CD4-positive, alpha-beta T cell (primary cell): ENCODE measurements at places on chromosomes 1 and 21.

- no peaks in the 10 kb centered on the region for H3K36me3 ChIP-seq
- H3K27ac ChIP-seq: no peak overlapping the region
- no peaks in the 10 kb centered on the region for H3K4me1 ChIP-seq
- no peaks in the 10 kb centered on the region for H3K27me3 ChIP-seq
- no peak for DNase-seq
- H3K4me3 ChIP-seq: no peak overlapping the region
Measured at GRCh38 chr1:26970810-26971209, 10.5 kb upstream of the KDF1 start.

GRCh38 chr21:36429947-36430546 lies 44.9 kb downstream of the CHAF1B start:
- H3K4me3 ChIP-seq: peak overlapping the region; percentile 45
- H3K36me3 ChIP-seq: no peaks in the 10 kb centered on the region
- H3K27me3 ChIP-seq: no peaks in the 10 kb centered on the region
- DNase-seq: peak; percentile 55
- H3K4me1 ChIP-seq: peaks cover 8% of the 10 kb centered on the region
- H3K27ac ChIP-seq: no peak overlapping the region

GRCh38 chr1:204320382-204320804 lies 39.3 kb downstream of the PLEKHA6 start:
- DNase-seq: no peak
- no peaks in the 10 kb centered on the region for H3K4me1 ChIP-seq
- H3K27ac ChIP-seq: no peak overlapping the region
- no peak overlapping the region for H3K4me3 ChIP-seq
- H3K27me3 ChIP-seq: no peaks in the 10 kb centered on the region

- no peak for DNase-seq
- no peaks in the 10 kb centered on the region for H3K36me3 ChIP-seq
- H3K27ac ChIP-seq: no peak overlapping the region
Measured at GRCh38 chr1:116330846-116331245, 42.2 kb upstream of the ATP1A1 start.

- peaks cover 10% of the 10 kb centered on the region for H3K27me3 ChIP-seq
- H3K4me3 ChIP-seq: no peak overlapping the region
- no peak for DNase-seq
- H3K36me3 ChIP-seq: no peaks in the 10 kb centered on the region
- no peaks in the 10 kb centered on the region for H3K4me1 ChIP-seq
- no peak overlapping the region for H3K27ac ChIP-seq
Measured at GRCh38 chr1:115874904-115875303, 34.0 kb upstream of the NHLH2 start.

DNA sequence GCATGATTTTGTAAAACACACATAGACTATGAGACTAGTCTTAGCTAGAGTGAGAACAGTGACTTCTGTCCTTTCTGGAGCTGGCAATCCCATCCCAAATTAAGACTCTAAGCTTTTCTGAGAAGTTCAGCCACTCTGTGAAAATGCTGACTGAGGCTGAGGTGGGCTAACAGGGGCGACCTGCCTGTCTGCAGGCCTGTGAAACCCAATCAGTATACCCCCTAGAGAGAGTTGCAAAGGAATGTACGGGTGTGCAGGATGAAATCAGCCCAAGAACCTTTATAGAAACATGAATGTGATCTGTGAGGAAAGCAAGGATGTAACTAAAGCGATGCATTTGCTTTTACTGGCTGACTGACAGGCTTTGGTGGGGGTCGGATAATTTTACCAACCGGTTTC lies 16.0 kb upstream of the TBX15 start:
- no peak overlapping the region for H3K27ac ChIP-seq
- H3K27me3 ChIP-seq: peaks cover 85% of the 10 kb centered on the region
- no peak for DNase-seq
- no peak overlapping the region for H3K4me3 ChIP-seq

DNA sequence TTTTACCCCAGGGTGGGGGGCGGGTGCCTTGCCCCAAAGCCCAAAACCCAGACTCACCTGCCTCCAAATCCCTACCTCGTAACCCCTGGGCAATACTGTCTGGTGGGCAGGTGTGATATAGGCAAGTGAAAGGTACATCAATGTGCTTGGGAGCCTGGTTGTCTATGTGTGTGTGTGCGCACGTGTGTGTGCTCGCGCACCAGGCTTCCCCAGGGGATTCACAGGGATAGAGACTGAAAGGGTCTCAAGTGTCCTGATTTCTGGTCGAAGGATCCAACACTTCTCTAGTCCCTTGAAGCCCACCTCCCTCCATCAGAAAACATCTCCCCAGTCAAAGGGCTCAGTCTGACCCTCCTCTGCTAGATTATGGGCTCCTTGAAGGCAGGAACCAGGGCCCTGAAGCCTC lies 28.9 kb upstream of the EPB41 start:
- H3K27ac ChIP-seq: peak overlapping the region; percentile 76
- H3K36me3 ChIP-seq: no peaks in the 10 kb centered on the region
- no peak for DNase-seq
- H3K4me3 ChIP-seq: no peak overlapping the region

DNA sequence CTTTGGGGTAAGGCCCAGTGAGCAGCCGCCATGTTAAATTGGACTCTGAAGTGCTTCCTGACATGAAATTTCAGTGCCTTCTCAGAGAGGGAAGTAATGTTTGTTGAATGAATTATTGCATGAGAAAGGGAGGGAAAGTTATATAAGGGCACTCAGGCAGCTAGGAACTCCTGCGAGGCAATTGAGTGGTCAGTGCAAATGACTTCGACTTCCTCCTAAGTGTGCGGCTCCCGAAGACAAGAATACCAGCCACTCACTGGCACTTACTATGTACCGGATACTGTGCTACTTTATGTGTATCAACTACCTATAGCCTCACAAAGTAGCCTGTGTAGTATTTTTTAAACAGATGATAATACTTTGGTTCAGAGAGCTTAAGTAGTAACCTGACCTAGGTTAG lies 52.5 kb downstream of the CNN3 start:
- H3K36me3 ChIP-seq: no peaks in the 10 kb centered on the region
- no peaks in the 10 kb centered on the region for H3K4me1 ChIP-seq
- H3K27ac ChIP-seq: no peak overlapping the region
- no peak for DNase-seq
- H3K4me3 ChIP-seq: no peak overlapping the region

DNA sequence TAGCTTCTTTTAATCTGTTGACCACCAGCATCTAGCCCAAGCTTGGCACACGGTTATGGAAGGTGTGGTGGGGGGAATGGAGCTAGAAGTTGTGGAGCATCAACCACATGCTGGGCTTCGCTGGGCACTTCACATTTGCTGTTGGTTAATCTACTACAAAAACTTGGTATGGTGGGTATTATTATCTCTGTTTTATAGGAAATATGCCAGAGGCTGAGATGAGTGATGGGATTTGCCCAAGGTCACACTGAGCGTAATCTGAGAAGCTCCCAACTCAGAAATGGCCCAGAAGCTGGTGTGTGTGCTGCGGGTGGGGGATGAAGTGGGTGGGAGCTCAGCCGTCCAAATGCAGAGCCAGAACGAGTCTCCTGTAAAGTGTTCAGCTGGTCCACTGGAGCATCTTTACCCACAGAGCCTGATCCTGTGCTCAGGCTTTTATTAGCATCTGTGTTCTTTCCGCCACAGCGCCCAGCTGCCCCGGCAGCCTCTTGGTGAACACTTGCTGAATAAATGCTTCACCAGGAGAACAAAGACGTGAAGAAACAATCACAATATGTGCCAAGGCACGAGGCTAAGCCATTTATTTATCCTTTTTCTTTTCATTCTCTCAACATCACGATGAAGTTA lies 98.6 kb upstream of the JUN start:
- no peak for DNase-seq
- H3K27ac ChIP-seq: no peak overlapping the region

- peak overlapping the region; percentile 2 for H3K27ac ChIP-seq
- peaks cover 94% of the 10 kb centered on the region for H3K36me3 ChIP-seq
- no peaks in the 10 kb centered on the region for H3K27me3 ChIP-seq
- no peak overlapping the region for H3K4me3 ChIP-seq
Measured at GRCh38 chr1:225871359-225872074, 10.7 kb downstream of the TMEM63A start.

GRCh38 chr1:155529109-155529508 lies 33.5 kb downstream of the ASH1L start:
- H3K4me3 ChIP-seq: no peak overlapping the region
- H3K27ac ChIP-seq: no peak overlapping the region
- H3K36me3 ChIP-seq: peaks cover 4% of the 10 kb centered on the region
- no peak for DNase-seq
- H3K4me1 ChIP-seq: peaks cover 14% of the 10 kb centered on the region

DNA sequence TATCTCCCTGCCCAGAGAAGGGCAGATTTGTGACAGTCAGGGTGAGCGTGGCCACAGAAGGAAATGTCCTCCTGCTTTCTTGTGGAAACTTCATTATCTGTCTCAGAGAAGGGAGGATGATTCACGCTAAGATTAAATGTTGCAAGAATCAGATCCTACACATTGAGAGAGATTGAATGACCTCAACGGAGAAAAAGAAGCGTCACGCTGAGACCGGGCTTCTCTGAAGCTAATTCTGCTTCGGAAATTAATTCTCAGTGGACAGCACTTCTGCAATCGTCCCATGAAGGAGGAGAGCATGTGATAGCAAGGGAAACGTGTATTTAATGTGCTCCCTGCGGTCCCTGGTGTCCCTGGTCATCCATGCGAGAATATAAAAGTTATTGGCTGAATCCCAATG lies 19.8 kb upstream of the C1orf21 start:
- no peak for DNase-seq
- H3K27me3 ChIP-seq: peaks cover under 1% of the 10 kb centered on the region
- no peaks in the 10 kb centered on the region for H3K4me1 ChIP-seq
- no peak overlapping the region for H3K27ac ChIP-seq
- no peaks in the 10 kb centered on the region for H3K36me3 ChIP-seq

- no peaks in the 10 kb centered on the region for H3K4me1 ChIP-seq
- H3K27ac ChIP-seq: no peak overlapping the region
- no peak overlapping the region for H3K4me3 ChIP-seq
- DNase-seq: no peak
- H3K27me3 ChIP-seq: no peaks in the 10 kb centered on the region
Measured at GRCh38 chr1:82565546-82565945, 764.8 kb downstream of the ADGRL2 start.

DNA sequence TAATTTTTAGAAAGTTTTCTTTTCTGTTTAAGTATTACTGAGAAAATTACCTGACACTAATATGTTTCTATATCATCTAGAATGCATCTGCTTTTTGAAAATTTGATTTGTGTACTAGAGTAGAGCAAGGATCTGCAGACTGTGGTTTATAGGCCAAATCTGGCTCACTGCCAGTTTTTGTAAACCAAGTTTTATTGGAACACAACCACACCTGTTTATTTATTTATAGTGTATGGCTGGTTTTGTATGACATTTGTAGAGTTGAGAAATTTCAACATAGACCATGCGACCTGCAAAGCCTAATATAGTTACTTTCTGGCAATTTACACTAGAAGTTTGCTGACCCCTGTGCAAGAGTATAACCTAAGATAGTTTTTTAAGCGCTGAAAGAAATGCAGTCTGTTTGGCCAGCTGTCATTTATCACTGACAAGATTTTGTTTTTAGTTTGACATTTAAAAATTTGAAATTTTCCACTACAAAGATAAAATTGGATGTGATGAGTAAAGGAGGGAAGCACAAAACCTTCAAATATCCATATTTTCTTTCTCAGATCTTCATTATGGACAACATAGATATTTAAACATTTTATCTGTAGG lies 36.1 kb upstream of the CACYBP start:
- H3K27me3 ChIP-seq: no peaks in the 10 kb centered on the region
- no peak overlapping the region for H3K4me3 ChIP-seq
- peak overlapping the region; percentile 76 for H3K27ac ChIP-seq

DNA sequence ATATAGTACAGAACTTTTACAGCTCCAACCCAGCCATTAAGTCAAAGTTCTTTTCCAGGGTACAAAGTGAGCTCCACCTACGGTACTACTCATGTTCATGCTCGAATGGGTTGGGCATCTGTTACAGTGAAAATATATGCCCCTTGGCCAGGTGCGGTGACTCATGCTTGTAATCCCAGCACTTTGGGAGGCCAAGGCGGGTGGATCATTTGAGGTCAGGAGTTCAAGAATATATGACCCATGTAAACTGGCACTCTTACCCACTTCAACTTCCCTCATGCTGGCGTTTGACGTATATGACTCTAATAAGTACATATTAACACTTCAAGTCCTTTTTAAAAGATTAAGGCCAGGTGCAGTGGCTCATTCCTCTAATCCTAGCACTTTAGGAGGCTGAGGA lies 71.3 kb upstream of the PKN2 start:
- no peaks in the 10 kb centered on the region for H3K36me3 ChIP-seq
- no peaks in the 10 kb centered on the region for H3K27me3 ChIP-seq
- DNase-seq: no peak
- no peak overlapping the region for H3K27ac ChIP-seq

- peaks cover 25% of the 10 kb centered on the region for H3K36me3 ChIP-seq
- DNase-seq: peak; percentile 10
- peaks cover 44% of the 10 kb centered on the region for H3K4me1 ChIP-seq
- no peaks in the 10 kb centered on the region for H3K27me3 ChIP-seq
Measured at GRCh38 chr1:42765832-42766740, 742 bp downstream of the P3H1 start.

- no peak overlapping the region for H3K27ac ChIP-seq
- H3K36me3 ChIP-seq: no peaks in the 10 kb centered on the region
- H3K27me3 ChIP-seq: no peaks in the 10 kb centered on the region
- no peak for DNase-seq
- no peaks in the 10 kb centered on the region for H3K4me1 ChIP-seq
Measured at GRCh38 chr1:24830680-24831272, 85.5 kb downstream of the CLIC4 start.

- H3K27me3 ChIP-seq: no peaks in the 10 kb centered on the region
- H3K27ac ChIP-seq: peak within 1 kb of the TSS; percentile 99
- H3K4me3 ChIP-seq: peak within 1 kb of the TSS; percentile 91
- peaks cover 14% of the 10 kb centered on the region for H3K4me1 ChIP-seq
- peak; percentile 71 for DNase-seq
Measured at GRCh38 chr21:33541756-33542639, at the start of gene GART. Gene GART, minus strand, starts transcription at chr21:33542117. Its CDS starts 2,802 bp downstream, at chr21:33539315.

- peaks cover 2% of the 10 kb centered on the region for H3K27me3 ChIP-seq
- no peak overlapping the region for H3K4me3 ChIP-seq
- no peaks in the 10 kb centered on the region for H3K36me3 ChIP-seq
- no peaks in the 10 kb centered on the region for H3K4me1 ChIP-seq
- H3K27ac ChIP-seq: no peak overlapping the region
Measured at GRCh38 chr1:12711536-12711935, 4.4 kb upstream of the AADACL3 start.

- H3K4me3 ChIP-seq: no peak overlapping the region
- no peak for DNase-seq
- peaks cover 11% of the 10 kb centered on the region for H3K4me1 ChIP-seq
- H3K27ac ChIP-seq: no peak overlapping the region
Measured at GRCh38 chr1:45116340-45116739, 90.1 kb downstream of the ZSWIM5 start.

DNA sequence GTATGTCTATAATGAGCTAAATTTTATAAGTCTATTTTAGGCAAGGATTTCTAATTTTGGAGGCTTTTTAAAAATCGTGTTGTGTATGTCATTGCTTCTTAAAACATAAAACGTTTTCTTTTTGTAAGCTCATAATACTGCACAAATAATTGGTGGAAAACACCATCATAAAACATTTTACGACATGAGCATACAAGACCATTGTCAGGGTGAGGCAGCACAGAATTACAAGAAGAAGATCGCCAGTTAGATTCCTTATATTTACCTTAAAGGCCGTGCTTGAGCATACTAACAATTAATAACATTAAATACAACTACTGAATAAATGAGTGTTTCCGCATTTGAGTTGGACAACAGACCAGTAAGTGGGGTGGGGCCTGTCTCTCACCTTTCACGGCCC lies 19.1 kb upstream of the LMX1A start:
- peaks cover 20% of the 10 kb centered on the region for H3K4me1 ChIP-seq
- H3K27me3 ChIP-seq: peaks cover 59% of the 10 kb centered on the region
- no peaks in the 10 kb centered on the region for H3K36me3 ChIP-seq
- no peak for DNase-seq
- no peak overlapping the region for H3K27ac ChIP-seq

GRCh38 chr1:217315346-217315745 lies 315.5 kb downstream of the GPATCH2 start:
- no peak overlapping the region for H3K27ac ChIP-seq
- DNase-seq: no peak
- no peaks in the 10 kb centered on the region for H3K4me1 ChIP-seq
- no peaks in the 10 kb centered on the region for H3K36me3 ChIP-seq
